ENCODE measurements at places on chromosomes 3 and 15. TPM values are rescaled to one million over a fixed set of nuclear protein-coding genes. Genes with fewer than 3 reads are reported as not detected.

The PDZRN3 gene
- 51.4 TPM for total RNA-seq

The JMJD7 gene
- 15.8 TPM for total RNA-seq

The TF gene
- 7,650 TPM for total RNA-seq

The NXPE3 gene
- 39.6 TPM for total RNA-seq

The NME9 gene
- total RNA-seq = 23.7 TPM

The LIPH gene
- total RNA-seq = 0.96 TPM

The CCDC54 gene
- 0.36 TPM for total RNA-seq

The SAMMSON gene
- 1.2 TPM for total RNA-seq

The CCR3 gene
- total RNA-seq = not detected

The OXTR gene
- total RNA-seq = 12.4 TPM

The ECE2 gene
- total RNA-seq = 15.6 TPM

The TRIM42 gene
- not detected for total RNA-seq

The C3orf22 gene
- not detected for total RNA-seq

The CYP19A1 gene
- 1.1 TPM for total RNA-seq

The STRIT1 gene
- total RNA-seq = not detected

Data from dorsolateral prefrontal cortex (tissue), 122 donors.